ENCODE measurements at places on chromosomes 16 and 17.

DNA sequence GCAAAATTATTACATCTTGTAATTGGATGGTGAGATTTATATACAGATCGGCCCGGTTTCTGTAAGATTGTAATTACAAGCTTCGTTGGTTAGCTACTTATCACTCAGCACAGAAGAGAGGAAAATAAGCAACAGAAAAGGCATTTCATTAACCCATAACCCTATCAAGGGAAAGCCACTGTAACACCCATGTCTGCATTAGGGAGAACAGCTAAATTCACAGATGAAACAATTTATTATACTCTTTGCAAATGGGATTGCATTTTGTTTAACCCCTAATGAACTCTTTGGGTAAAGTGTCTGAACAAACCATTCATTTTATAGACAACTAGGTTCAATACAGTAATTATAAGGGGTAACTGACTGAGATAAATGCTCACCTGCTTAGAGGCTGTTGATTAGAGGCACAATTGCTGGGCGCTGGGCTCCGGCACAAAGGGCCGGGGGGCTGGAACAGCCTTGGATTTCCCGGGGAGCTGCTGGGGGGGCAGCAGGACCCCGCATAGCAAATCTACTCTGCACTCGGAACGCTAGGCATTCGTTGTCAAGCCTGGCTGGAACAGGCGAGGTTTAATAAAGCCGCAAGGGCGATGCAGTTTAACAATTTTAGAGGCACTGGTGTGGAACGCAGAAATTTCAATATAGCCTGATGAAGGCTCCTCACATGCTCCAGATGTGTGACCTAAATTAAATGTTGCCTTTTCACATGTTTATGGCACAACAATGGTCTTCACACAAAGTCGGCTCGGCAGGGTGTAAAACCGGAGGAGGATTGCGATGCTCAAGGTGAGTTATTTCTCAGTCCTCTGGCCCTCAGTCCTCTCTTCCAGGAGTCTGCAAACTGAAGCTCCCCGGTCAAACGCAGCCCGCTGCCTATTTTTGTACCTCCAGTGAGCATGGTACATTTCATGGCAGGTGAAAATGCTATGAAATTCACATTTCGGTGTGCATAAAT lies 134.0 kb upstream of the IRX6 start:
- peak; percentile 79 for DNase-seq

GRCh38 chr16:57196753-57197152 lies 10.6 kb downstream of the RSPRY1 start:
- no peak for DNase-seq

GRCh38 chr16:52182840-52183239 lies 364.1 kb downstream of the TOX3 start:
- no peak for DNase-seq

GRCh38 chr16:81492311-81492761 lies 47.7 kb downstream of the CMIP start:
- DNase-seq = no peak

- no peak for DNase-seq
These were observed 10.3 kb downstream of the NLRC5 start for GRCh38 chr16:56999409-57000270.

GRCh38 chr17:50634224-50634914 lies at the start of gene ABCC3:
ABCC3 (plus strand) TSS chr17:50634881; CDS start chr17:50634937, 56 bp downstream.
- no peak for DNase-seq

DNA sequence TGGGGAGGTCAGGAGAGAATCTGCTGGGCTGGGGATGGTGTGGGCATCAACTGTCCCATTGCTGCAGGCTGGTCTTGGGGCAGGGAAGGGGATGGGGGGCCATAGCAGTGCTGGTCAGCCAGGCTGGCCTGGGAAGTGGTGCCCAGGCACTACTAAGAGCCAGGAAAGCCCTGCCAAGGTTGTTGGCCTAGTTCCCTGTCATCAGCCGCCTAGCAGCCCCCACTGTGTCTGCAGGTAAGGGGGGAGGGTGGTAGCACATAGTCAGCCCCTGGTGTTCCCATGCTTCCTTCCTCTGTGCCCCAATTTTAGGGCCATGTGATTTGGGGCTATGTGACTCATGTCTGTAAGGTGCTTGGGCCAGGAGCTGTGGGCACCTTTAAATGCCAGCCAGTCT lies 17.8 kb downstream of the GJD3 start:
- no peak for DNase-seq

- DNase-seq = no peak
These were observed 34.5 kb downstream of the ABCC1 start for GRCh38 chr16:15983898-15984297.

- DNase-seq = no peak
These were observed 158.3 kb upstream of the ZFHX3 start for GRCh38 chr16:73206151-73206707.

- no peak for DNase-seq
These were observed 20.5 kb downstream of the LASP1 start for GRCh38 chr17:38890410-38890746.

GRCh38 chr17:41196068-41196467 lies 6.4 kb downstream of the KRTAP9-1 start:
- no peak for DNase-seq

DNA sequence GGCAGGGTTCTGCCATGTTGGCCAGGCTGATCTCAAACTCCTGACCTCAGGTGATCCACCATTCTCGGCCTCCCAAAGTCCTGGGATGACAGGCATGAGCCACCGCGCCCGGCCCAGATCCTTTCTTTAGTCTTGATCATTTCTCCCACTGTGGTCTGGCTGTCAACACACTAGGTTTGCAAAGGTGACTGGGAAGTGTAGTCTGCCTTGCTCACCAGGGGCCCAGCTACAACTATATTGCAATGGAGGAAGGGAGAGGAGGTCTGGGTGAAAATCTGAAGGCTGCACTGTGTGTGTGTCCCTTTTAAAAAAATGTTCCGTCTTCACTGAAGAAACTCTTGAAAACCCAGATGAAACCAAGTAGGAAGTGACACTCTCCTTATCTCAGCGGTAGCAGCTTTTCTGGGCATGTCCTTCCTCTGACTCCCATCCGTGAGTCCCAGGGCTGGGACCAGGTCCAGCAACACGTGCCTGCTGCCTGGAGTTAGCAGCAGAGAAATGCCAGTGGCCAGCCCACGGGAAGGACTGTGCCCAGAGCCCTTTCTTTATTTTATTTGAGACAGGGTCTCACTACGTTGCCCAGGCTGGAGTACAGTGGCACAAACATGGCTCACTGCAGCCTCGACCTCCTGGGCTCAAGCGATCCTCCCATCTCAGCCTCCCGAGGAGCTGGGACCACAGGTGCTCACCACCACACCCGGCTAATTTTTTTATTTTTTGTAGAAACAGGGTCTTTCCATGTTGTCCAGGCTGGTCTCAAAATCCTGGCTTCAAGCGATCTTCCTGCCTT lies 17.8 kb upstream of the KIF19 start:
- DNase-seq = no peak

DNA sequence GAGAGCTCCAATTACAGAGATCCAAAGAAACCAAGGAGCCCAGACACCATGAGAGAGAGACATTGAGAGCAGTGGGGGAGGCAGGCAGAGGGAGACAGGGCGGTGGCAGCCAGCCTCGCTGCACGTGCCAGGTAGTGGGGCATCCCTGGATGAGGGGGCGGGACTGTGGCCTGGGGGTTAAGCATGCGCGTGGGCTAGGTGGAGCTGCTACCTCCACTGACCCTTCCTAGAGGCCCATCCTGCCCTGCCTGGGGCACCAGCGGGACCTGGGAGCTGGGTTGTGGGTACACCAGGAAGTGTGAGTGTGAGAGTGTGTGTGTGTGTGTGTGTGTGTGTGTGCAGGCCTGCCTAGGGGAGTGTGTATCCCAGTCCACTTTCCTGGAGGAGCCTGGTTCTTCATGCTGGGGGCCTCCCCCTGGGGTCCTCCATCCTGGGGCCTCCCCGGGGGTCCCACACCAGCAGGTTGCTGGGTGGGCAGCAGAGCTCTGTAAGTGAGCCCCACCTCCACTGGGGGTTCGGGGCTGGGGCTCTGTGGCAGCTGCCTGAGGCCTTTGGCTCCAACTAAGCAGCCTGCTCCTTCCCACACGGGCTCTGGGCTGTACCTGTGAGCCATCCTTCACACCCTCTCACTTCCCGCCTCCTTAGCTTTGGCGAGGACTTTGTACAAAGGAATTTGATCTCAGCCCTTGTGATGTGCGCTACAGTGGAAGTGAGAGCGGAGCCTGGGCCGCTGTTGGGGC lies 127.4 kb downstream of the IRF8 start:
- no peak for DNase-seq

DNA sequence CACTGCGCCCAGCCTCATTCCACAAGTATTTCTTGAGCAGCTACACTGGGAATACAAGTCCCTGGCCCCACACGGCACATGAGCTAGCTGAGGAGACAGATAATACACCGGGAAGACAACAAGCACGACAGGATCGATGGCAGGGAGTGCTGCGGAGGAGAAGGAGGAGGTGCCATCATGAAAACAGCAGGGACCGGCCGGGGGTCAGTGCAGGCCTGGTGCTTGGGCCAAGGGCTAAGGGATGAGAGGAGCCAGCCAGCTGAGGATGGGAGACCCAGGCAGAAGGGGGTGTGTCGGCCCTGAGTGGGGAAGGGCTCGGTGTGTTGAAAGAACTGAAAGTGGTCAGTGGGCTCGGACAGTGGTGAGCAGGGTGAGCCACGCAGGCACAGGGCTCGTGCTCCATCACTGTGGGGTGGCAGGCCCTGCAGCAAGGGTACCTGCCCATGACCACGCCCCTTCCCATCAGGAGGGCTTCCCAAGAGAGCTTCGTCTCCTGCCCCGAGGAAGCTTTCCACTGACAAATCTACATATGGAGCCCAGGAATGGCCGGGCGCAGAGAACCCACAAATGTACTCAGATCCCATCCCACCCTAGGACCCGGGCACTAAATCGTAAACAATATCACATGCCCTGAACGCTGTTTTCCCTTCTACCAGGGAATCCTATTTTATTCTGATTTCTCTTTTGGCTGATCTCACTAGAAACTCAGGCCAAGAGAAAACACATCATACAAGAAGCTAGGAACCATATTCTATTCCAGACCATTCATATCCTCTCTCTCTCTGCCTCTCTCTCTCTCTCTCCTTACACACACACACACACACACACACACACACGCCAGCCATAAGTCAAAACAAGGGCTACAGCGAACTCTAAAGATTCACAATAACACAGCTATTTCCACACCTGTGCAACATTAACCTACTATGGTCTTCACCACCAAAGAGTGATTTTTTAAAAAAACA lies 50.7 kb upstream of the TNRC6C start:
- DNase-seq = no peak

GRCh38 chr16:1279081-1279944 lies 23.4 kb downstream of the TPSD1 start:
- no peak for DNase-seq

- DNase-seq = peak; percentile 97
These were observed 164.4 kb upstream of the GSE1 start for GRCh38 chr16:85448557-85449190.

DNA sequence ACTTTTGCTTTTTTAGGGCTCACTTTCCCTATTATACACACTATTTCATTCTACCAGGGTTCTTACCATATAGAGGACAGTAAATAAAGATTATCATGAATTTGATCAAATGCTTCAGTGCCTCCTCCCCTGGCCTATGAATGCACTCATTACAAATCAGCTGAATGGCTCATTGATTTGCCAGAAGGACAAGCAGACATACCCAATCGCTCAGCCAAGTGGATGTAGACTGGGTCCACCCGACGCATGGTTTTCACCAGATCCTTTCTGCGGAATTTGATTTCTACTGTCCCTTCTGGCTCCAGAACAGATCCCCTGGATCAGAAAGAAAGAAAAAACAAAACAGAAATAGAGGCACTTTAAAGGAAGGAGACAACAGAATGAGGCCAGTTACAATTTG lies 162.6 kb downstream of the AATF start:
- DNase-seq = no peak

DNA sequence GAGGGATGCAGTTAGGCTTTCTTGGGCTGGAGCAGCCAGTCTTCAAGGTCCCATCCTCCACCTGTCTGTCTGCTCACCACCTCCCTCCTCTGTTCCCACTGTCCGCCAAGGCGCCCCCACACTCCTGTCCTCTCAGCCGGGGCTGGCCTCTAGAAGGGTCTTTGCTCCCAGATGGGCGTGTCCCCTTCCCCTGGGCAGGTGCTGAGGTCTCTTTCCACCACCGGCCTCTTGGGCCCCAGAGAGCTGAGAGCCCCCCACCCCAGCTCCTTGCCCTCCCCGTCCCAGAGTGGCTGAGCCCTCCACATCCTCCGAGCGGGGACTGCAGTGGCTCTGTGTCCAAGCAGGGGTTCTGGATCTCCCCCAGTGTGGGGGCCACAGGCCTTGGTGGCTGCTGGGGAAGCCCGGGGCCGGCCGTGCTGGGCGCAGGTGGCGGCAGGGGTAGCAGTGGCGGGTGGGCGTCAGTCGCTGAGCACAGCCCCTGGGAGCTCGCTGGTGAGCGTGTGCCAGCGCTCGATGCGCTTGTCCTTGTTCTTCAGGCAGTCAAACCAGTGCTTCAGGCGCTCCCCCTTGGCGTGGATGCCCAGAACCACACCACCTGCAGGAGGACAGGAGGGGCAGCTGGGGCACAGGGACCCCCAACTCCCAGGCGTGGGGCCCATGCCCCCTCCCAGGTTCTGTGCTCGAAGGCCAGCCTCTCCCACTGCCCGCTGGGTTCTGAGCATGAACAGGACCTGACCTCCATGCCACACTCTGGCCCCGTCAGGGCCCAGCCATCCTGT lies 9.8 kb downstream of the SCGB1C2 start:
- DNase-seq = no peak

GRCh38 chr17:58614859-58615459 lies 76.9 kb downstream of the TEX14 start:
- DNase-seq = no peak

DNA sequence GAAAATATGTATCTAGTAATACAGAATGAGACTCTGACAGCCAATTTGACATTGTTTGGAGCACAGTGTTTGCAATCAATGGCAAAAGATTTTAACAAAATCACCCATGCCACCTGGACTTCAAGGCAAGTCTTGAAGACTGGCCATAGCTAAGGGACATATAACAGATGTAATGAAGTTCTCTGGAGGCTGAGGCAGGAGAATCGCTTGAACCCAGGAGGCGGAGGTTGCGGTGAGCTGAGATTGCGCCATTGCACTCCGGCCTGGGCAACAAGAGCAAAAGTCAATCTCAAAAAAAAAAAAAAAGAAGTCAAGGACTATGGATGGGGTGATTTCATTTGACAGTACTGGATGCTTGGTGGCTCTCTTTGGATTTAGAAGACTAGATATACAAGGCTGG lies 5.6 kb upstream of the BPTF start:
- no peak for DNase-seq

DNA sequence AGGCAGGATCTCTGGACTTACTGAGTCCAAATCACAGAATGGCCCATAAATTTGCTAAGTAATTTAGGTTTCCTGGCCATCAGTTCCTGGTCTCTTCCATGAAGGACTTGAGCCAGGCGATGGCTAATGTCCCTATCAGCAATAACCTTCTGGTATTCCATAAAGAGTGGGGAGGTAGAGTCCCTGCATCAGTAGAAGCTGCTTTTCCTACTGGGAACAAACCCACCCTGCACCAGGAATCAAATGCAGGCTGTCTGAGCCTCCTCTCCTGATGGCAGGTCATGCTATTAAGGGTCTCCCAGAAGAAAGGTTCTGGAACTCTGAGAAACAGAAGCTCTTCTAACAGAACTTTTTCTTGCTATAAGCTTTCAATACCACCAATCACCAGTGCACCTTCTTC lies 1.5 kb upstream of the HPR start:
- DNase-seq = no peak

- DNase-seq = no peak
These were observed 12.2 kb upstream of the CCL5 start for GRCh38 chr17:35892091-35893035.

- DNase-seq = peak; percentile 38
These were observed 6.5 kb upstream of the ZFHX3 start for GRCh38 chr16:73054498-73054812.

GRCh38 chr17:9272501-9273200 lies 251.3 kb downstream of the NTN1 start:
- DNase-seq = no peak
